ENCODE measurements at places on chromosomes 2 and 18.
A peak's percentile ranks its signal among the peaks of the same experiment; 100 is the strongest.

DNA sequence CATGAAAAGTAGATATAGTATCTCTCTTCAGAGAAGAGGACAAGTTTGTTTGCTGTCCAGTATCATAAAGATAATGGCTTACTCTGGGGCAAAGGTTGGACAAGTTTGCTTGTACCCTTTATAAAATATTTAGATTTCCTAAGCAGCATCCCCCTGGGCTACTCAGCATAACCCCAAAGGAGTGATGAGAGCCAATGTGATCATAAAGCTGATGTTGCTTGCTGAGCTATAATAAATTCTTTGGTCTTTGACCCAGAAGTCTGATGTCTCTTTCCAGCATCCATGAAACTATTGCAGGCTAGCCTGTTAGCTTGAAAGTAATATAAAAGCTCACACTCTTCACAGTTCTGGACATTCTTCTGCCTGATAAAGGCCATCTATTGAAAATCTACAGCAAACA is 138.3 kb upstream of the STON1 start:
- no peak for DNase-seq

GRCh38 chr2:40256649-40257048 is 195.2 kb downstream of the SLC8A1 start:
- no peak for DNase-seq

DNA sequence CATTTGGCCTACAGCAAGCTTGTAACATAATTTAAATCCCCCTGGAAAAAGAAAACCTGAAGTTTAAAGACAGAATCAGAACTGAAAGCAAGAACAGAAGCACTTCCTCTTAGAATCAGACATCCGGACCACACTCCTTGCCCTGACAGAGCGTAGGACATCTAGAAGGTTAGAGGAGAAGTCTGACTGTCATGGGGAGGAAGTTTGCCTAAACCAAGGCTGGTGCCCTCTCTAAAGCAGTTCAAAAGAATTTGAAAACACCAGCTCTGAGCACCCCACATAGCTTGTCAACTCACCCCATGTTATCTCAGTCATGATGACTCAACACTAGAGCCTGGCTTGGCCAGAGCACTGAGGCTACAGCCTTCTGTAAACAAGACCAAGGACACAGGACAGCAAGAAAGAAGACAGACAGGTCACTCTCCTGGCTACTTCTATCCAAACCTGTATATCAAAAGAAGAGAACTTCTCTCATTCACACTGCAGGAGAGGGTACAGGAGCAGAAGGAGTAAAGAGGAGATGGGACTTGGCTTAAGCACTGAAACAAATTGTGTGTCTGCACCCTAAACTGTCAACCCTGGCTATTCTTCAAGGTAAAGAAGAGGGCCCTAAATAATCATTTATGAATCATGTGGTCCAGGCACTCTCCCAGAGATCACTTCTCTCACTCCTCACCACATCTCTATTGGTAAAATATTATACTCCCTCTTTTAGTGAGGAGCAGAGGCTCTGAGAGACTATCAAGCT is 198.6 kb downstream of the MEMO1 start:
- DNase-seq: peak; percentile 17

- DNase-seq: no peak
These were observed 26.8 kb downstream of the BCL11A start for GRCh38 chr2:60526623-60527022.

GRCh38 chr18:7817575-7818230 is 250.6 kb downstream of the PTPRM start:
- DNase-seq: peak; percentile 37

- DNase-seq: no peak
These were observed 184.2 kb upstream of the ACAA2 start for GRCh38 chr18:49997558-49997957.

- no peak for DNase-seq
These were observed 91.5 kb upstream of the STK39 start for GRCh38 chr2:168338803-168339437.

- DNase-seq: no peak
These were observed 205.3 kb upstream of the SYT4 start for GRCh38 chr18:43482600-43482999.

- no peak for DNase-seq
These were observed 109.1 kb downstream of the PIK3C3 start for GRCh38 chr18:42064109-42064508.

DNA sequence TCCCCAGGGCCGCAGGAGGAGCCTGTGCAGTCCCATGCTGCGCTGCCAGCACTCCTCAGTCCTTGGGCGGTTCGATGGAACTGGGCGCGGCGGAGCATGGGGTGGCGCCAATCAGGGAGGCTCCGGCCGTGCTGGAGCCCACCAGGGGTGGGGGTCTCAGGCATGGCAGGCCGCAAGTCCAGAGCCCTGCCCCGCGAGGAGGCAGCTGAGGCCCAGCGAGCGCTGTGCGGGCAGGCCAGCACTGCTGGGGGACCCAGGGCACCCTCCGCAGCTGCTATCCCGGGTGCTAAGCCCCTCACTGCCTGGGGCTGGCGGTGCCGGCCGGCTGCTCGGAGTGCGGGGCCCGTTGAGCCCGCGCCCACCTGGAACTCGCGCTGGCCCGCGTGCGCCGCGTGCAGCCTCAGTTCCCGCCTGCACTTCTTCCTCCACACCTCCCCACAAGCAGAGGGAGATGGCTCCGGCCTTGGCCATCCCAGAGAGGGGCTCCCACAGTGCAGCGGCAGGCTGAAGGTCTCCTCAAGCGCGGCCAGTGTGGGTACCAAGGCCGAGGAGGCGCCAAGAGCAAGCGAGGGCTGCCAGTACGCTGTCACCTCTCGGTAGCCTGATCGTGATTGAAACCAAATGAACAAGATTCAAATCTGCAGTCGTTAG is 22.8 kb upstream of the GALM start:
- DNase-seq: no peak
